ENCODE measurements at places on chromosomes 1 and 21.
A peak's percentile ranks its signal among the peaks of the same experiment; 100 is the strongest.

DNA sequence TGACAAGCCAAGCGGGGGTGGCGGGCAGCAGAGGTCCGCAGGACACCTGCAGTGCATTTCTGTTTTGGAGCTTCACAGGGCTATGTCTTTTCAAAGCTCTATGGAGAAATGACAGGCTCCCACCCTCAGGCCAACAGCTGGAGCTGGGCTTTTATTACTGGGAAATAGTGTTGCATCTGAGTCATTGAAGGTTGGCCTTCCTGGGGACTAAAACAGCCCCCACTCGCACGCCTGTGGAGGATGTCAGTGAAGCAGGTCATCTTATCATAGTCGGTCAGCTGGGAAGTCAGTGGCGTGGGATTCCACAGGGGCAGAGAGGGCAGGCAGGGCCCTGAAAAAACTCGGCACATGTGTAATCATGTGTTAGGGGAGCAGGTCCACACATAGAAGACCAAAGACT lies 55.3 kb downstream of the NTPCR start:
- no peak for DNase-seq

- no peak for DNase-seq
Observed at GRCh38 chr1:213976665-213977485, 10.9 kb upstream of the PROX1 start.

GRCh38 chr1:36170643-36171412 lies 14.9 kb downstream of the MAP7D1 start:
- no peak for DNase-seq

DNA sequence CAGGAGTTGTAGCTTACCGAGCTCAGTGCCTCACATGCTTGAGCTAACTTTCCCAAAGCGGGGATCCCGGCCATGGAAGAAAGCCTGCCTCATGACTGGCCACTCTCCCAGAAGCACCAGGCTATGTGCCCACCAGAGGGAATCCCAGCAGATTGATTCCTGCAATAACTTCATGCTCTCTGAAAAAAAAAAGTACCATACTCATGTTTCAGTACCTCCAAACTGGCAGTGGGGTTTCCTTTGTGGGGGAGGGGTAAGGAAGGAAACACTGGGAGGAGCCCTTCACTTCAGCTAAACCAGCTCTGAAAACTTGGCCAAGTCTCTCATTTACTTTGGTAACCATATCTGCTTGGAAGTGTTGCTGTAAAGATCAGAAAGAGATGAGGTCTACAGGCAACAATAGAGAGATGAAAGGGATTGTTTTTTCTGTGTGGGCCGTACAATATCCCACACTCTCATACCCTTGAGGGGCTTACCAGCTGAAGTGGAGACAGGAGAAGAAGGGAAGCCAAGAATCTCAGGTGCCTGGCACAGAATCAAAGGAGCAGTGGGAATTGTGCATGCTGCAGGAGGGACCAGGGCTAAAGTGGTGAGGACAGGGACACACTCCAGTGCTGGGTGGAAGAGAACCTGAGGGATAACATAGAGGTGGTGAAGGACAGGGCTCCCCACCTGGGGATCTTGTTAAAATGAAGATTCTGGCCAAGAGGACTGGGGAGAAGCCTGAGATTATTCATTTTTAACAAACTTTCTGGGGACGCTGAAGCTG lies 42.4 kb upstream of the TACSTD2 start:
- no peak for DNase-seq

- no peak for DNase-seq
Observed at GRCh38 chr1:33396188-33397124, 34.4 kb downstream of the PHC2 start.

DNA sequence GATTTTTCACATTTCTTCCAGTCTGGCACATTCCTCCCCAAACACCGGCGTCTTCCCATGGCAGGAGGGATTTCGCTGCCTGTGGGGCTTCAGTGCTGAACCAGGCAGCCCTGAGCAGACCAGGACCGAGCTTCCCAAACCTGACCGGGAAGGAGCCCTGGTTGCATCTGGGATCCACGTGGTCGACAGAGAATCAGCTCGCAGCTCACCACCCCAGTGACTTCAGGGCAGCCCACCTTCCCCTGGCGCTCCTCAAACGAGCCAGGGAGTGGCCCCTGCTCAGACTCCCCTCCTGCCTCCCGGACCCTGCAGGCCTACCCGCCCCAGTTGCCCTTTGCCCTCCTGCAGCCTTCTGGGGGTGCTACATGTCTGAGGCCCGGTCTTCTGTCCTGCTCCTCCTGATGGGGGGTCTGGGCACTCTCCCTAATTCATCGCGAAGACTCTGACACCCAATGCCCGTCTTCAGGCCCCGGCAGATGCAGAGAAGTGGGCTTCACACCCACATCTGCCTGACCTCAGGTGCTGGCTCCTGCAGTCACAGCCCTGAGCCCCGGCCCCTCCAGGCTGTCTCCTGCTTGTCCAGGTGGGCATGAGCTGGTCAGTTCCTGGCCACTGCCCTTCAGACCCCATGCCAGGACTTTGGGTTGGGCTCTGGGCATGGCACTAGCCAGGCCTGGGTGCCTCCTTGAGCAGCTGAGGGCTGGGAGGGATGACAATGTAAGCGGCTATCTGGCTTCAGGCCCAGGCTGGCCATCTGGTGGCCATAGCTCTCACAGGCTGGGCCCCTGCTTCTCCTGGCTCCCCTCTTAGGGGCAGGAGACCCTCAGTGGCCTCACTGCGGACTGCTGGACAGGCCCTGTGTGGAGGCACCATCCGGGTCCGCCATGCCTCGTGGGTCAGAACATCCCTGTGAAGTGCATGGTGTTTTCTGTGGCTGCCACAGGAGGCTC lies 26.1 kb upstream of the PRSS38 start:
- DNase-seq = no peak

DNA sequence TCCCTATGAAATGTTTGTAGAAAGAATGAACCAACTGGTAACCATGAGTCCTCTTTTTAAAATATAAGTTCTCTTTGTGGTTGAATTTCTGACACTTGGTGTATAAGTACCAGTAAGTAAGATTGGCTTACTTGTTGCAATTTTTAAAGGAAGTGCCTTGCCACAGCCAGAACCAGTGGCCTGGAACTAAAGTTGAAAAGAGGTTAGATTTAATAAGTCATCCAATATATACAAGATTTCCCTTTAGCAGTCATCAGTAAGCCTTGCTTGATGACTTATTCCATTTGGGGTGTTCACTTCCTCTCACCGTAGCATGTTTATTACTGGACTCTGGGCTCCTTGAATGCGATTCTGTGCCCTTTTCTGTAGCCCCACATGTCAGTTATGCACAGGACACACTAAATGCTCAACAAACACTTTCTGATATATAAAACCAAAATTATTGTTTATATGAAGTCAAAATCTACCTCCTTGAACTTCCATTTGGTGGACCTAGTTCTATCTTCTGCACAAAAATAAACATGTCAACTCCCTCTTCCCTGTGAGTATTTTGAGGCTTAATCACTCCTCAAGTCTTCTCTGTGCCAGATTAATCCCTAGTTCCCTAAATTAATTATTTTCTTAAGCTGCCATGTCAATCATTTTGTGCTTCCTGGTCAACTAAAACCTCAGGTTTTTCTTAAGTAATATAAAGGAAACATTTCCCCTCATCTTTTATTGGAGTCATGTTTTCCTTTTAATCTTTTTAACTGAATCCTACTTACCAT lies 218.1 kb downstream of the ST6GALNAC3 start:
- no peak for DNase-seq

GRCh38 chr21:42039470-42039901 lies 29.3 kb upstream of the ZBTB21 start:
- DNase-seq = no peak

GRCh38 chr21:39014747-39015146 lies 168.5 kb downstream of the PSMG1 start:
- no peak for DNase-seq

DNA sequence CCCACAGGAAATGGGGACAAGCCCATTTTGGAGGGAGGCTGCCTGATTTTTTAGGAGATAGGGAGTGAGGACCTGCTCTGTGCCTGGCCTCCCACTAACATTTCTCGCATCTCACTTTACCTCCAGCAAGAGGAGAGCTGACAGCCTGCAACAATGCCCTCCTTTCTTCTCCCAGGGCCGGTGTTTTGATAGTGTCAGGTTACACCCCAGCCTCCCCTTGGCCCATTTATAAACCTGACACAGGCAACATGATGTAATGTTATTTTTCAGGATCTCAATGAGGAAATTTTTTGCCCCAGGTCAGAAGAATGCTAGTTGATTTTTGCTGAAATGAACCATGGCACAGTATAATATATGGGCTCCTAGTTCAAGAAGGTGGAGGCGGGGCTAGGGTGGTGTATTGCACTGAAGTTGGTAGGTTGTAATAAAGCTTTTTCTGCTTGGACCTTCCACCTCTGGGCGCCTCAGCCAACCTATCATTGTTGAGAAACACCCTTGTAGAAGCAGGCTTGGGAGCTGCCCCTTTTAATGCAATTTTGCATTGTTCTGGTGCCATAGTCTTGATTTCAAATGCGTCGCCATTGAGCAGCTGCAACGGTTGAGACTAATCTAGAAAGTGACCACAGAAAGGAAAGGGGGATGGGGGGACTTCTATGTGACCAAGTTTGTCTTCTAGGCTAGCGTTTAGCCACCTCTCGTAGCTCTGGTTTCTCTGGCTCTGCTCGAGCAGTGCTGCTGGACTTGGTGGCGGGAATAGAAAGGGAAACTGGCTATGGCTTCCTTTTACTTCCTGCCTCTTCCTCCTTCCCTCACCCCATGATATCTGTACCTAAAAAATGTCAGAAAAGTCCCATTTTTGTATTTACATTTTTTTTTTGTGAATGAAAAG lies 53.0 kb downstream of the PBX1 start:
- no peak for DNase-seq

DNA sequence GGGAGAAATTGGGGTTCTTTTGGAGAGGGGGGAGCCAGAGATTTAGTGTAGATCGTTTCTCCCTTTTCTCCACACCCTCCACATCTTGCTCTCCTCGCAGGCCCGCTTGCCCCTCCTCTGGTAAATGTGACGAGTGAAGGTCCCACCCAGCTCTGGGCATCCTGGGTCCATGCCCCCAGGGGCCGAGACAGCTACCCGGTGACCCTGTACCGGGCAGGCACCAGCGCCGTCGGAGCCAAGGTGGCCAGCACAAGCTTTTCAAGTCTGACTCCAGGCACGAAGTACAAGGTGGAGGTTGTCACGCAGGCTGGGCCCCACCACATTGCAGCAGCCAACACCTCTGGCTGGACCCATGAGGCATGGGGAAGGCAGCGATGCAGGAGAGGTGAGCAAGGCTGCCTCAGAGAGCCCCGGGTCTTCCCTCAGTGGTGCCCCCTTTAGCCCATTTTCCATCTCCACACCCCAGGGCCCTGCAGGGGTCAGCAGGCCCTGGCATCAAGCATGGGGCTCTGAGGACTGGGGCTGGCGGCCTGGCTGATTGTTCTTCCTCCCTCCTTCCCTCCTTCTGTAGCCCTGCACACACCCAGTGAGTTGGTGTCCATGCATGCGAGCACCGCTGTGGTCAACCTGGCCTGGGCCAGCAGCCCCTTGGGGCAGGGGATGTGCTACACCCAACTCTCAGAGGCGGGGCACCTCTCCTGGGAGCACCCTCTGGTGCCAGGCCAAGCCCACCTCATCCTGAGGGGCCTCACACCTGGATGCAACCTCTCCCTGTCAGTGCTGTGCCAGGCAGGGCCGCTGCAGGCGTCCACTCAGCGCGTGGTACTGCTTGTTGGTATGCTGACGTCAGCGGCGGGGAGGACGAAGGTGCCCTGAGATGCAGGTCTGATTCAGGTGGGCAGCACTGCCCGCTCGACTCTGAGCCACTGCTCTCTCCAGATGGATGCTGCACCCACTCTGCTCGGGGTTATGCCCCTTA lies 16.4 kb upstream of the LGR6 start:
- no peak for DNase-seq

DNA sequence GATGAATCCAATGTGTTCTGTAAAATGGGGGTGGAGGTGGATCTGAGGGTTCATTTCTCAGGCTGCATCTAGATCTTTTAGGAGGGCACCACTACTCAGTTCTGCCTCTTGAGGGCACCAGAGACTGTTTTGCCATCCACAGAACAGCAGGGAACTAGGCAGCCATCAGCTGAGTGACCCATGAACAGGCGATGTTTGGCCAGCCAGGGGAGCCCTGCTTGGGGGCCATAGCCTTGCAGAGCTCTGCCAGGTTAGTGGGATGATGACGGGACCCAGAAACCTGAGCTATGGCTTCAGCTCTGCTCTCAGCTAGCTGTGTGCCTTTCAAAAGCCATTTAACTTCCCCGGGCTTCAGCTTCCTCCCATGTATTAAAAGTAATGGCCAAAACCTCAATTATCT lies 13.4 kb upstream of the NOS1AP start:
- DNase-seq = peak; percentile 22

GRCh38 chr1:187645651-187646050 lies 816.9 kb downstream of the PLA2G4A start:
- DNase-seq = no peak

- no peak for DNase-seq
Observed at GRCh38 chr1:204391629-204392028, 20.0 kb downstream of the PPP1R15B start.

DNA sequence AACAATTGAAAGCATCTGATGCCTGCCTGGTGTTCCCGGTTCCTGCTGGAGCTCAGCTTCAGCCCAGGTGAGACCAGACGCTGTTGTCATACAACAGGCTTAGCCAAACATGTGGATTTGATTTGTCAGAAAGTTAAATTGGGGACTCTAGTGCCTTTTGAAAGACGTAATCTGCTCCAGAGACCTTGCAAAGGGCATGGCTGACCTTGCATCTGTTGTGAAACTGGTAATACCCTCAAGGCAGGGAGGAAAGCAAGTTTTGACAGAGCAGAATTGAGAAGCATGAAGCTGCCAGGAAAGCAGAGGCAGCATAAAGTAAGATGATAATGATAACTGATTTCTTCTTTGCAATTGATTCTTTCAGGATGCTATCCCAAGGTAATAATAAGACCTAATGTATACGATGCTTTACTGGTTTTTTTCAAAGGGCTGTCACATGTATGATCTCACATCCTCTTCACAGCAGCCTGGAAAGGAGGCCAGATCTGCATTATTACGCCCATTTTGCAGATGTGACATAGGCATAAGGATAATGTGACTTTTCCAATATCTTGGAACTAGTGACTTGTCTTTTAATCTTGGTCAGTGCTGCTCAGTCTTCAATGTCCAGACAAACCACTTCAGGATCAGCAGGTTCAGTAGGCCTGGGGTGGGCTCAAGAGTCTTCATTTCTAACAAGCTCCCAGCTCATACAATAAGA lies 24.7 kb upstream of the CNN3 start:
- DNase-seq = no peak

- DNase-seq = no peak
Observed at GRCh38 chr1:26907071-26907917, 6.5 kb downstream of the NR0B2 start.

DNA sequence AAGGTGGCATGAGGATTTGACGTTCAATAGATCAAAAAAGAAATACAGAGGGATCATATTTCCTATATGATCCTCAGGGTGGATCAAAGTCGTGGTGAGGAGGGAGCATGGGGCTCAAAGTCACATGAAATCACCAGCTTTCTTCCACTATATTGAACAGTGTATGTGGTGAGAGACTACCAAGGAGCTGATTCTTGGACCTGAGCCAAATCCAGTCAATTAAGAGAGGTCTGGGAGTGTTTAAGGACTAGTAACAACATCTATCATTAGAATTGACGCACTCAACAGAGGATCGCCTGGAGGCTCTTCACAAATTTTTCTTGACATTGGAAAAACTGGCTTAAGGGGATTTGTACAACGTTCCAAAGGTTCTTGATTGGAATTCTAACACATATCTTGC lies 267.7 kb upstream of the PROX1 start:
- DNase-seq = no peak

- DNase-seq = no peak
Observed at GRCh38 chr1:224789311-224789710, 140.2 kb upstream of the DNAH14 start.

- no peak for DNase-seq
Observed at GRCh38 chr1:175433532-175434282, 241.1 kb upstream of the KIAA0040 start.

- no peak for DNase-seq
Observed at GRCh38 chr1:25106352-25106751, 126.0 kb downstream of the SYF2 start.

GRCh38 chr1:26537951-26538352 lies 8.4 kb downstream of the RPS6KA1 start:
- no peak for DNase-seq
